ENCODE measurements at places on chromosomes 3 and 15.

DNA sequence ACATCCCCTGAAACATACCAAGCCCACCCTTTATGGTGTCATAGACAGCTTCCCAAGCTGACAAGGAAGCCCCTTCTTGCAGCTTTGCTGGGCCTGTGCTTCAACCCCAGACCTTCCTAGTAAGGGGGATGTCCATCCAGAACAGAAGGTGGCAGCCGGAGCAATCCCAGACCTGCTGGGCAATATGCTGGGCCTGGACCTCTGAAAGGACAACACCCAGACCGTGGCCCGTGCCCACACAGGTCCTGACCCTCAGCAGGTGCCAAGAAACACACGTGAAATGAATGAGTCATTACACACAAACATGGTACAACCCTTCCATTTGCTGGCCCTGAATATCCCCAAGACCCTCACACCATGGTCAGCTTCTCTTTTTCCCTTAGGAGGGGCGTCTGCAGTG, 19.8 kb upstream of the VILL start:
- no peak for DNase-seq

DNA sequence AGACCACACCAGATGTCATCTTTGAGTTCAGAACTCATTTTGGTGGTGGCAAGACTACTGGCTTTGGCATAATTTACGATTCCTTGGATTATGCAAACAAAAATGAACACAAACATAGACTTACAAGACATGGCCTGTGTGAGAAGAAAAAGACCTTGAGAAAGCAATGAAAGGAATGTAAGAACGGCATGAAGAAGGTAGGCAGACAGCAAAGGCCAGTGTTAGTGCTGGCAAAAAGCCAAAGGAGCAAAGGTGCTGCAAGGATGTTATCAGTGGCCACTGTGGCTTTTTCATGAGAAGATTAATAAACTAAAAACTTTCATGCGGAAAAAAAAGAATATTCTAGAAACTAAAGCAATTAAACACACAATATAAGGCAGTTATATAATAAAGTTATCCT, 21.9 kb downstream of the AAGAB start:
- DNase-seq, result no peak

- DNase-seq, result no peak
Measured at GRCh38 chr3:68666429-68667136, 265.8 kb downstream of the TAFA4 start.

DNA sequence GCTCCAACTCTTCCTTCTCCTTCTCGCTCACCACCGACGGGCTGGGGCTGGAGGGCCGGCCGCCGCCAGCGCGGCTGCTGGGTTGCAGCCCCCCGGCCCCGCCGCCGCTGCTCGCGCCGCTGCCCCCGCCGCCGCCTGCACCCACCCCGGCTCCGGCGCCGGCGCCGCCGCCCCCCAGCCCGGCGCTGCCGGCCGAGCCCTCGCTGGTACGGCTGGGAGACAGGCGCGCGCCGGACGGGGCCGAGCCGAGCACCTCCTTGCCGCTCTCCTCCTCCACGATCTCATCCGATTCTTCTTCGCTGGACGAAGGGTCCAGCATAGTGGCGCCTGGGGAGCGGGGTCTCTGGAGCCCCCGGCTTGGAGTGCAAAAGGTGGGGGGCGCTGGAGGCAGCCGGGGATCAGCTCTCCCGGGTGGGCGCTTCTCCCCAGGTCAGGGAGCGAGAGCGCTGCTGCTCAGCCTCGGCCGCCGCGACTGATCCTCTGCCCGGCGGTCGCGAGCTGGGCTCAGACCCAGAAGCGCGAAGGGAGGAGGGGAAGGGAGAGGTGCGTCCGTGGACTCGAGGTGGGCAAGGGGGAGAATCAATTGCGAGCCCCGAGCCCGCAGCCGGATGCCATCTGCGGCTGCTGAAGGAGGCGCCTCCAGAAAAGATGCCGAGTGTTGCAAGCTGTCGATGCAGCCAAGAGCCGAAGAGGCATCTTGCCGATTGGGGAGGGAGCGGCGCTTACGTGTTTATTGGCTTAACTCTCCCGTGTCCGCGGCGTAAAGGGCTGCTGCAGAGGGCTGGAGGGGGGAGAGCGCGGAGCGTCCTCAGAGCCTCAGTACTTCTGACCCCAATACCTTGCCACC, at the start of gene CADPS:
CADPS (minus strand) TSS at position 706 of the 847 bp plus-strand sequence; CDS start at position 319, 387 bp downstream.
- peak; percentile 59 for DNase-seq

DNA sequence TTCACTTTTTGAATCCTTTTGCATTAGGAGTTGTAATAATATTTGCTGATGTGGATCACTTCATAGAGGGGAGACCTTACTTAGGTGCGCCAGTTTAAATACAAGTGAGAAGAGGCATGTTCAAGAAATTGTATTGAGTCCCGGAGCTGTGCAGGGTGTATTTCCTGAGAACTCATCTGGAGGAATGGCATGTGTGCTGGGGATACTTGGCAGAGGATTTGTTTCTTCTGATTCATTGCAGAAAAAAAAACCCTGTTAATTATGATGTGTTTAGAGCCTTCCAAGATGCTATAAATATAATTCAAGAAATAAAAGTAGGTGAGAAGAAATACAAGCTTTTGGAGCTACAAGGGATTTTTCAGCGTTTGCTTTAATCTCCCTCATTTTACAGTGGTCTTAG, 97.6 kb downstream of the TPRG1 start:
- no peak for DNase-seq

DNA sequence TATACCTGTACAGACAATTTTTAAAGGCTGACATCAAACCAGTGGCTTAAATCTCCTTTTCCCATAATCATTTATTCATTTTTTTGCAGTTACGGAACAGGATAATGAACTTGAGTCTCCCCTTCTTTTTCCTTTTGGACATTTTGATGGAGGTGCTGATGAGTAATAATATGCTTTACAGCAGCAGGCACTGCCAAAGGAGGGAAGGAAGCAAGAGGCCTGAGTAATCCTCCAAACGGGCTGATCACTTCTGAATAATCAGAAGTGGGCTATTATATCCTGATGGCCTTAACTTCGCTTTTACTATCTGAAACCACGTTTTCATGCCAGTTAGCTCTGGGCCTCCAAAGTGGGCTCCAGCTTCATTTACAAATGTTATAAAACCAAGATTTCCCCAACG, 527.2 kb downstream of the FOXP1 start:
- no peak for DNase-seq

DNA sequence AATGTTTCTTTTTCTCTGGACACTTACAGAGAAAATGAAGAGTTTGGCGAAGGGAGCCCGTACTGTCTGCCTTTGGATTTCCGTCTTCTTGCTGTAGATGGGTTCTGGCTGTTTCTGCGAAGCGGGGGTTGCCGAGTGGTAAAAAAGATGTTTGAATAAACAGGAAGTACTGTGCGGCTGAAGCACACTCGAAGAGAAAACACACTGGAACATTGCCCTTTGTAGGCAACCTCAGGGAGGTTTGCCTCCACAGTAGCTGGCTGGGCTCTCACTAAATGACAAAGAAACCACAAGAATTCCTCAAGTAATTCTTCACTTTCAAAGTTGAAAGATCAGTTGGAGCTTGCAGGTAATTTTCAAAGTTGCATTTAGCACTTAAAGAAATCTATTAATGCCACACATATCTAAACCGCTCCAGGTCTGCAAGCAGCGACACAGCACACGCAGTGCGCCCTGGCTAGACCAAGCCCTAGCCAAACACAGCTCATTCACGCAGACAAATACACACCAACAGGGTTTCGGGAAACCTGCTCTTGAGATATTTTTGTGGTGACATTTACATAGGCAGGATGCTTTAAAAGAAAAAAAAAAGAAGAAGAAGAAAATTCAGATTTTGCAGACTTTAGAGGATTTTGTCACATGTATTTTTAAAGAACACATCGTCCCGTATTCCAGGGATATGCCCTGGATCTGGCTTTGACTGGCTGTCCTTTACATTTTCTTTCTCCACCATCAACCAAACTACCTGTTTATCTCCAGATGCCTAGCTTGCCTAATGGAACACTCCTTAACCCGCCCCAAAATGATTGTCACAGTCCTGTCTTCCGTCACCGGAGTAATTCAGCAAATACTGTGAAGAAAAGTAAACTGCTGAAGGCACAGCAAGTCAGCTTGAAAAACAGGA, 452.8 kb downstream of the FOXP1 start:
- DNase-seq, result no peak

DNA sequence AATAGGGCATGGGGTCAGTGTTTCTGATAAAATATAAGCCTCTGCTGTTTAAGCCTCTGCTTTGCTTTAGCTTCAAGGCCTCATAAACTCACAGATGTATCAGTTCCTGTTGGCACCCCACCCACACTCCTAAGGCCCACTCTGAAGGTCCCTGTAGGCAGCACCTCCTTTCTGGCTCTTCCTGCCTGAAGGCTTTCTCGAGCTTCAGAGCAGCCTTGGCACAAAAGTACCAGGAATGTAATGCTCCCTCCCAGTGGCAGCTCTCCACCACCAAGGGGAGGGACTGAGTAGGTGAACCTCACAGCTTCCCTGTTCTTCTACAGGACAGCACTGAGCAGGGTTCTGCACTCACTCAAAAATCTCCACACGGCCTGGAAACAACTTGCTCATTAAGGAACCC, 102.2 kb downstream of the ABHD5 start:
- no peak for DNase-seq

DNA sequence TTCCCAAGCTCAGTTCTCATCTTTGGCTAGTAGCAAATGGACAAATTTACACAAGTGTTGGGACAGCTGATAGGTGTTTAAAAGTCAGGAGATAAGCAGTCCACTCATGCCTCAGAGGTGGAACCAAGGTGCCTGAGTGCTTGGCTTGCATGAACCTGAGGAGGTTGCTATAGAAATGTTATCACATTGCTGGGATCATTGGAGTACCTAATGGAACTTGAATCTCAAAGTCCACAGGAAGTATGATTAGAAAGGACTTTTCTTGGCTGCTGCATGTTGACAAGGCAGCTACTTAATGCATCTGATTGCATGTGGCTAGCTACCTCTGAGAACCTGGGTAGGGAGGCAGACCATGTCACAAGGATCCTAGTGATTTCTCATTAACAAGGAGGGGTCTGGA, 39.5 kb upstream of the C3orf80 start:
- no peak for DNase-seq

GRCh38 chr3:15387171-15387581, 40.2 kb downstream of the METTL6 start:
- no peak for DNase-seq

DNA sequence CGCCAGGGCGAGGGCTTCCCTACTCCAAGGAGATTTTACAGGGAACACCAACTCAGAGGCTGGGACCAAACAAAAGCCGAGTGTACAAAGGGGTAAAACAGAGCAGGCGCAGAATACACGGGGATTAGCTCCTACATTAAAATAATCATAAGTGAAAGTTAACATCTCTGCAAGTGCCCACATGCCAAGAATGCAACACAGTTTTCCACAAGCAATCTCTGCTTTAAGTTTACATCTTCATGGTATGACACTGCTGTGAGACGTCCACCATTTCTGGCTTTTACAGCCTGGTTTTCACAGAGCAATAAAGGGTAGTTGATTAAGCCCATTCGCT, 500 bp upstream of the VGLL3 start:
- DNase-seq, result no peak

- DNase-seq, result no peak
Measured at GRCh38 chr3:37171144-37171543, 3.2 kb downstream of the LRRFIP2 start.

GRCh38 chr15:100764778-100765466, 114.7 kb upstream of the ALDH1A3 start:
- DNase-seq, result no peak

- DNase-seq, result no peak
Measured at GRCh38 chr15:70214276-70214675, 116.6 kb upstream of the TLE3 start.

GRCh38 chr3:188446766-188447165, 292.8 kb downstream of the LPP start:
- DNase-seq, result no peak

GRCh38 chr3:108495717-108496116, 14.7 kb downstream of the MYH15 start:
- no peak for DNase-seq

- peak; percentile 34 for DNase-seq
Measured at GRCh38 chr15:33737687-33738601, 230.4 kb upstream of the CHRM5 start.

- no peak for DNase-seq
Measured at GRCh38 chr15:88849376-88850072, 45.8 kb downstream of the HAPLN3 start.

GRCh38 chr3:114144909-114145688, 33.8 kb downstream of the DRD3 start:
- no peak for DNase-seq

DNA sequence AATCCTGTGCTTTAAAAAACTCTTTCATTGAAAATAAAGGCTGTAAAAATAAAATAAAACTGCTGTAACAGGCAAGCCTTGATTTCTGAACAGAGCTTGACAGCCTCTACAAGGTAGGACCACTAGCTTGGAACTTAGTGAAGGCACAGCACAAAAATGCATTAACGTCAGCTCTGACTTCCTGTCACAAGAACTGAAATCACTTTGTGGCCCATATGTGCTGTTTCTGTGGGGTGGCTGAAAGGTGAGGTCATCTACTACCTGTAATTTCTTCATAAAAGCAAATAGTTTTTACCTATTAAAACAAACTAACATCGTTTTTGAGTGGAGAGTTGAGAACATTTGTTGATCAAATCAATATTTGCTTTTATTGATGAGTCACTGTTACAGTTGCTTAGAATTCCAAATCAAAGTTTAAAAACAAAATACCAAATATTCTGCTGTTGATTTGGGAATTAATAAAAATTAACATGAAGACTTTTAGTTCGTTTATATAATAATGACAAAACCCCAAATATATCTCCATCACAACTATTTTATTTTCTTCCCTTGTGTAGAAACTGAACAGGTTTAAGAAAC, 1034.1 kb downstream of the MCTP2 start:
- no peak for DNase-seq

- DNase-seq, result peak; percentile 44
Measured at GRCh38 chr3:99506-99905, 97.1 kb upstream of the CHL1 start.

GRCh38 chr3:14823910-14824629, 5.3 kb downstream of the FGD5 start:
- no peak for DNase-seq

GRCh38 chr3:137131081-137131480, 173.3 kb downstream of the IL20RB start:
- DNase-seq, result no peak

- no peak for DNase-seq
Measured at GRCh38 chr3:184459355-184459754, 79.5 kb downstream of the CHRD start.

DNA sequence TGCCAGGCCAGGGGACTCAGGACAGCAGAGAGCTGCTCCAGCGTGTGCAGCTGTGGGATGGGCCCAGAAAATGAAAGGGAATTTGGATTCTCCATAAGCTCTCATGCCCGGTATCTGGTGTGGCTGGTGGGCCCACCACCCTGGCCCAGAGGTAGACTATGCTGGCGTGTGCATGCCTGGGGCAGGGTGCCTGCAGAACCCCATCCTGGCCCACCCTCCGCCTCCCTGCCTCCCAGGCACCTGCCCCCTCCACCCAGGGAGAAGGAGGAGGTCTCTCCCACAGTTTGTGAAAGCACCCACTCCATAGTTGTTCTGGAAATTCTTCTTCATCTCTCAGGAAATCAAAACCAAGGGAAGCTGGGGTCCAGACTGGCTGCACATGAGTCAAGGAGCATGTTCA, 112.9 kb downstream of the ADCY5 start:
- DNase-seq, result no peak

Data from NCI-H1930 (cell line).